ENCODE measurements at places on chromosomes 7 and 10.

DNA sequence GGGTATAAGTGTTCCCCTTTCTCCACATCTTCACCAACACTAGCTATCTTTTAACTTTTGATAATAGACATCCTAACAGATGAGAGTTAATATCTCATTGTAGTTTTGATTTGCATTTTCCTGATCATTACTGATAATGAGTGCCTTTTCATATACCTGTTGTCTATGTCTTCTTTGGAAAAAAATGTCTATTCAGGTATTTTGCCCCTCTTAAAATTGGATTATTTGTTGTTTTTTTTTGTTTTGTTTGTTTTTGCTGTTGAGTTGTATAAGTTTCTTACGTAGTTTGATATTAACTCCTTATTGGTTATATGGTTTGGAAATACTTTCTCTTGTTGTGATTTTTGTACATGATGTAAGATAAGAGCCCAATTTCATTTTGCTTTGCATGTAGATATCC, 214.7 kb downstream of the MALRD1 start:
- H3K27me3 ChIP-seq, result no peaks in the 10 kb centered on the region
- H3K4me1 ChIP-seq, result no peaks in the 10 kb centered on the region
- no peak overlapping the region for H3K27ac ChIP-seq
- H3K4me3 ChIP-seq, result no peak overlapping the region
- no peak for DNase-seq

DNA sequence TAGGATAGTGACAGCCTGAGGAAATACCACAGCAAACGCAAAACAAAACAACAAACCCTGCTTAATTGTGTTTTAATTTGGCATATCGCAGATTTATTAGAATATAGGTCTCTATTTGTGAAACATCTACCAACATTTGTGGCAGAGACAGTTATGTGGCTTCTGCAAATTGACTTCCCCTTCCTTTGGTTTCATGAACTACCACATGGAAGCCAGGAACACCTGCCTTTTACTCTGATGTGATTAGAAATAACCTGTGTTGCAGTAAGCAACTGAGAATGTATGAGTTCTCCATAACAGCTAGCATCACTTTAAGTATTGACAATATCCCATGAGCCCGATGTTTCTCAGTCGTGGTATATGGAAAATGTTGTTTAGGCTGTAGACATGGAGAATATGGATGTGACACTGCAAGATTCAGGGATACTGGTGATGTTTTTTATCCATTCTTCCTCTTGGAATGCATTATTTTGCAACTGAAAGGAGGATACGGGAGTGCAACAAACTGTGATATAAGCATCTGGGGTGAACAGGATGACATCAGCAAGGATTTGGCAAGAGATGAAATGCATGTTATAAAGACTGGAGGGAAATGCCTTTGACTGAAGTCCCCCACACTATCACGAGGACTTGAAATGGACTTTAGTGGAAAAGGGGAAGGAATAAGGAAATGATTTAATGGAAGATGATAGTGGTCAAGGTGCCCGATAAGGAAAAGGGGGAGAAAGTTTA, 95.9 kb downstream of the CUBN start:
- H3K4me1 ChIP-seq, result no peaks in the 10 kb centered on the region
- H3K27me3 ChIP-seq, result no peaks in the 10 kb centered on the region
- H3K4me3 ChIP-seq, result no peak overlapping the region
- no peak for DNase-seq
- no peaks in the 10 kb centered on the region for H3K36me3 ChIP-seq

DNA sequence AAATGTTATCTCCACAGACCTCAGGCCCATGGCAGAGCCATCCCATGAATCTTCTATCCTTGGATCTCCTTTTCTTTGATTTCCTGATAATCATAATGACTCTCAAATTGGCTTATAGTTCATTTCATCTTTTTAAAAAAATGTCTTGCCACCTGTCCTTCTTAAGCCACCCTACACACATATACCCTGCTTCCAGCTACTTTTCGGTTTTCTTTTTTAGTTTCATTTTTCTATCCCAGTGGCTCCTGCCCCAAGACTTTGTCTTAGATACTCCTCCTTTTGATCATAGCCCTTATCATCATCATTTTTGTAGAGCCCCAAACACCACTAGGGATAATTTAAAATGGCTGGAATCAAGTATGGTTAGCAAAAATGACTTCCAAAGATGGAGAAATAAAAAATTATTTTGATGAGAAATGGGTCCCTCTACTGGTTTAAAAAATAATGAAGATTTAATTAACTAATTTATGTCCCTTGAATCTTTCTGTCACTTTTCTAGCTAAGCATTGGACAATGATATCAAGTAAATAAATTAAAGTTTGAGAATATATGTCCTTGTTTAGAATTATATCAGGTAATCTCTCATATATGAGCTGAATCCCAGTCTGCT, 277.3 kb upstream of the SEMA3D start:
- H3K4me1 ChIP-seq, result no peaks in the 10 kb centered on the region
- no peak for DNase-seq
- no peak overlapping the region for H3K4me3 ChIP-seq
- no peaks in the 10 kb centered on the region for H3K36me3 ChIP-seq
- no peaks in the 10 kb centered on the region for H3K27me3 ChIP-seq
- no peak overlapping the region for H3K27ac ChIP-seq

DNA sequence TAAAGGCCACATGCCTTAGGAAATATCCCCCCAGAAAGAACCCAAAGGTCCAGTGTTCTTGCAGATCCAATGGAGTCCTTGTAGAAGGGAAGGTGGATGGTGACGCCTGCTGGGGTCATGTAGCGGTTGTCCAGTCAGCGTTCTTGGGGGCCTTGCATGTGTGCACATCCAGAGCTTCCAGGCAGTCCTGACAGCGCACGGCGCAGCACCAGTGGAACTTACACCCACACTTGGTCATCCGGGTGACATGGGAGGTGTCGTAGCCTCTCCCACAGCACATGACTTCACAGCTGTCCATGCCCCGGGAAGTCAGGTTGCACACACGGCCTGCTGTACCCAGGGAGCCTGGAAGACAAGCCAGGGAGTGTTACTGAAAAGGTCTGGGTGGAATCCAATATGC, 44.8 kb downstream of the WNT2 start:
- no peaks in the 10 kb centered on the region for H3K4me1 ChIP-seq
- H3K27me3 ChIP-seq, result no peaks in the 10 kb centered on the region
- DNase-seq, result no peak
- no peak overlapping the region for H3K4me3 ChIP-seq
- no peaks in the 10 kb centered on the region for H3K36me3 ChIP-seq

- H3K36me3 ChIP-seq, result no peaks in the 10 kb centered on the region
- no peaks in the 10 kb centered on the region for H3K4me1 ChIP-seq
- no peak for DNase-seq
- no peaks in the 10 kb centered on the region for H3K27me3 ChIP-seq
- H3K4me3 ChIP-seq, result no peak overlapping the region
These were observed 395.6 kb downstream of the CALN1 start for GRCh38 chr7:72016574-72016973.

DNA sequence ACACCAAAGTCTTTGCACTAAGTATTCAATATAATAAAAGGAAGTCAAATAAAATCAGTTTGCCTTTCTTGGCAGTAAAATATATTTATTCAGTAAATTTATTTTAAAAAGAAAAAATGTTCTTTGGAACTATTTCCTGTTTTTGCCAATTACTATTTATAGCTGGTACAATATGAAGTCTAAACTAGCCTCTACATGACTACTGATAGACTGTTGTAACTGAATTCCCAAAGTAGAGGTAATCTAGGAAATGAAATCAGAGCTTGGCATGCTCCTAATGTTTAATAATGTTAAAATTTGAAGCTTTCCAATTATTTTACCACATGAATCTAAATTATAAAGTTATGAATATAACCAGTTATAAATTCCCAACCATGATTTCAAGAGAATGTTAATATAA, 385.5 kb downstream of the SEMA3D start:
- no peaks in the 10 kb centered on the region for H3K4me1 ChIP-seq
- DNase-seq, result no peak
- no peak overlapping the region for H3K27ac ChIP-seq
- no peaks in the 10 kb centered on the region for H3K36me3 ChIP-seq
- H3K27me3 ChIP-seq, result no peaks in the 10 kb centered on the region

DNA sequence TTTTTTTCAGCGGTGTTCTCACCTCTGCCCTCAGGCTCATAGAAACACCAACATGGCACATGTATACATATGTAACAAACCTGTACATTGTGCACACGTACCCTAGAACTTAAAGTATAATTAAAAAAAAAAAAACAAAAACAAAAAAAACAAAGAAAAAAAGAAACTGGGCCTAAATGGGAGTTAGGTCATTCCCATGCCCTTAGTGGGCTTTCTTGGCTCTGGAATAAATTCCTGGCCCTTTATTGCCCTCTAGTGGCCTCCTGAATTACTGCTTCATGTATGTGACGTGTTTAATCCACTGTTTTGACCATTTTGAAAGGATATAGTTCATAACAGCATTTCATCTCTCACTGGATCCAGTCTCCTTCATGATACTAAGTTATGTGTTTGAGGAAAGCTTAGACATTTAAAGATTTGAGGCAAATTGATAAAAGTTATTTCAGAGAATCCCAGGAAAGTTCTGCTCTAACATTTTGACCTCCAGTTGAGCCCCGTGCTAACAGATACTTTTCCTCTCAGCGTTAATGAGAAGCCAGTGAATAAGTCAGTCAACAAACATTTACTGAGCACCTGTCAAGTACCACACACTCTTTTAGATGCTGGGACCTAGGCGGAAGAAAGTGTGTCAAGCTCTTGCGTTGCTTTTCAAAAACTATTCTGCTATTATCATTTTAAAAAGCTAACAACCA, 54.7 kb upstream of the SYPL1 start:
- H3K36me3 ChIP-seq, result no peaks in the 10 kb centered on the region
- no peaks in the 10 kb centered on the region for H3K27me3 ChIP-seq
